ENCODE measurements at places on chromosomes 2 and 18.

- DNase-seq = no peak
Observed at GRCh38 chr2:20148923-20149702, 75.8 kb downstream of the SDC1 start.

- DNase-seq = no peak
Observed at GRCh38 chr18:23099621-23100020, 35.7 kb upstream of the CABLES1 start.

DNA sequence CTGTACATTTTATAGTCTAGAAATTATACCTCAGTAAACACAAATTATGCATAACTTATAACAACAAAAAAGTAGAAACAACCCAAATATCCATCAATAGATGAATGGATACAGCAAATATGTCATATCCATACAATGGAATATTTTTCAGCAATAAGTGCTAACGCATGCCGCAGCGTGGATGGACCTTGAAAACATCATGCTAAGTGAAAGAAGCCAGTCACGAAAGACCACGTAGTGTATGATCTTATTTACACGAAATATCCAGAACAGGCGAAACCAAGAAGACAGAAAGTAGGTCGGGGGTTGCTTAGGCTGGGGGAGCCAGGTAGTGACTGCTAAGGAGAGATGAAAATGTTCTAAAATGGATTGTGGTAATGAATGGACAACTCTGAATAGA is 167.1 kb upstream of the MYCN start:
- no peak for DNase-seq

- no peak for DNase-seq
Observed at GRCh38 chr2:168758970-168759820, 43.2 kb upstream of the NOSTRIN start.

DNA sequence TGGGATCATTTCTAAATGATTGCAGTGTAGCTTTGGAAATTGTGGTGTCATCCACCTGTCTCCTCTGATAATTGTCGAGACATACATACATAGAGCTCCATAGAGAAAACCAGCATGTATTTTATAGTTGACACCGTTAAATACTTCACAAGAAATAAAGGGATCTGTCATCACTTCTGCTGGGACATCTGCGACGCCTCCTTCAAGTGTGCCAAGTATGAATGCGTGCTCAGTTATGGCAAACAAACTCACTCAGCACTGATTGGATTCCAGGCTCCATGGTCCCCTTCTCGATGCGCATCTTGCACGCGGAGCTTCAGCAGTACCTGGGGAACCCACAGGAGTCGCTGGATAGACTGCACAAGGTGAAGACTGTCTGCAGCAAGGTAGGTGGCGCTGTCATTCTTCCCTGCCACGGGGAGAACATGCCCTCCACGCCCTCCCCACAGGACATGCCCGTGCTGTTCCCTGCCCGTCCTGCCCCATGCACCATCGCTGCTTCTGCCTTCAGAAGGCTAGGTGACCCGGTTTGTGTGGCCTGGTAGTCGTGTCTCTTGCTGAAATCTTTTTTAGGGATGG is 64.1 kb downstream of the TRAPPC12 start:
- no peak for DNase-seq

DNA sequence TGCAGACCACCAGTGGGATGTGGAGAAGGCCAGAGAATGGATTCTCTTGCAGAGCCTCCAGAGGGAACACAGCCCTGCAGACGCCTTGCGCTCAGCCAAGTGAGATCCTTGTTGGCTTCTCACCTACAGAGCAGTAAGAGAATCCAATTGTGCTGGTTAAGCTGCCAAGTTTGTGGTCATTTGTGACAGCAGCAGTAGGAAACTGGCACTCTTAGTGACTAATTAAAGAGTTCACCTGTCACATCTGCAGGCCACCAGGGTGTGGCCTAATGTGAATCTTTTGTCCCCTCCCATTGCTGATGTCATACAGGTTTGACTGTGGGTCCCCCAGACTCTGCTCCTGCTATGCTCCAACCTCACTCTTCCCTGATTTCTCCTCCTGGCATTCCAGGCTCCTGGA is 235.9 kb downstream of the TFCP2L1 start:
- no peak for DNase-seq

GRCh38 chr2:216925636-216926366 is 65.9 kb upstream of the TNP1 start:
- DNase-seq = no peak

DNA sequence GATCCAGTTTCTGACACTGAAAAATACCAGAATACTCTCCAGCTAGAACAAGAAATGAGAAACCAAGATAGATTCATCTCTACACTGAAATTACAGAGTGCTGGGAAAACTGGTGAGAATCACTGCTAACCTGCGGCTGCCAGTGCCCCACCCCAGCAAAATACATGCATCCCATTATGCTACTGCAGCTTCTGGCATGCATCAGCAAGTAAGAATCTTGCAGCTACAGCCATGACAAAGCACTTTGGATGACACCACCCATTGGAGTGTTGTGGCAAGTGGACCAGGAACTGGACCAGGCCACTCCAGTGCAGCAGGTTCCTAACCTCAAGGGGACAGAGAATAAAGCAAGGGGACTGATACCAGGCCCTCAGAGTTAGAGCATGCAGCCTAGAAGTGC is 378.8 kb upstream of the ETAA1 start:
- no peak for DNase-seq

- no peak for DNase-seq
Observed at GRCh38 chr18:73711256-73711655, 436.4 kb downstream of the FBXO15 start.
